ENCODE measurements at places on chromosomes 5 and 9.

- DNase-seq, result no peak
Observed at GRCh38 chr5:148075529-148075928, 11.7 kb downstream of the SPINK5 start.

DNA sequence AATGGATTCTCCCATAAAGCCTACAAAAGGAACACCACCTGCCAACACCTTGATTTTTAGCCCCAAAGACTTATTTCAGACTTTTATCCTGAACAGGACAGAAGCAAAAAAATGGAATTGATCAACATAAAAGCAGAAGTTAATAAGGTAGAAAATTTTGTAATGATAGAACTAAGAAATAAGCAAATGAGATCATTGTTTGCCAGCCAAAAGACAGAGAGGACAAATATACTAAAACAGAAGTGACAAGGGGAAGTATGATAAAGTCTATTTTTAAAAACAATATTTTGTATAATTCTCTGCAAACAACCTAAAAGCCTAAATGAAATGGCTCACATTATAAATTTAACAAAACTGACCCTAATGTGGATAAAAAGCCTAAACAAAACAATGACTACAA is 110.5 kb upstream of the PRSS3 start:
- DNase-seq, result no peak

DNA sequence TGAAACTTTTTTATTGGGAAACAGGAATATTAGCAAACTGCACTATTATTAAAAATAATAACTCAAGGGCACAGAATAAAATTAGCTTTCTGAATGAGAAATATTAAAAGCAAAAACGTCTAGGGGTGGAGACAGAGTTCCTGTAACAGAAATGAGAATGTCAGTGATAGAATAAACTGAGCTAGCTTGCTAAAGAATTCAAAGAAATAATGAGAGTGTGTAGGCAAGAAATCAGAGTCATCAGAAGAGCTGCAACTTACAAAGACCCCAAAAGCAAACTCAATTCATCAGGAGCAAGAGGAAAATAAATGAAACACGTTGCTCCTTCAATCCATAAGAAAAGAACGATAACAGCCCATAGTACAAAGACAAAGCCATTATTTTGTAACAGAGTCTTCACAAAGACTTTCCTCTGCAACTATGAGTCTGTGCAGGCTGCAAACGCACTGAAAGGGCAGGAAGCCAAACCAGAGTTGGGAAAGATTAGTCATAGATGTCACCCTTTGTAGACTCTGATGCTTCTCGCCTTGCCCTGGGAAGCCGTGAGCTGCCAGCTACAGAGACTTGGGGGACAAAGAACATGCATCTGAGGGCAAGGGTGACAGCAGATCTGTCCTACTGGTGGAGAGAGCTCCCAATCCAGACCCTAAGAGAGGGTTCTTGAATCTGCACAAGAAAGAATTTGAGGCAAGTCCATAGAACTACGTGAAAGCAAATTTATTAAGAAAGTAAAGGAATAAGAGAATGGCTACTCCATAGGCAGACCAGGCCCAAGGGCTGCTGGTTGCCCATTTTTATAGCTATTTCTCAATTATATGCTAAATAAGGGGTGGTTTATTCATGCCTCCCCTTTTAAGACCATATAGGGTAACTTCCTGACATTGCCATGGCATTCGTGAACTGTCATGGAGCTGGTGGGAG is 40.8 kb downstream of the SHC3 start:
- DNase-seq, result no peak

GRCh38 chr5:106019261-106019660 is 1651.5 kb downstream of the EFNA5 start:
- no peak for DNase-seq

- DNase-seq, result no peak
Observed at GRCh38 chr5:66875315-66875714, 279.1 kb downstream of the MAST4 start.

GRCh38 chr9:130498918-130499698 is 54.3 kb downstream of the ASS1 start:
- DNase-seq, result no peak

- DNase-seq, result no peak
Observed at GRCh38 chr5:135553688-135554462, 18.1 kb upstream of the NEUROG1 start.

DNA sequence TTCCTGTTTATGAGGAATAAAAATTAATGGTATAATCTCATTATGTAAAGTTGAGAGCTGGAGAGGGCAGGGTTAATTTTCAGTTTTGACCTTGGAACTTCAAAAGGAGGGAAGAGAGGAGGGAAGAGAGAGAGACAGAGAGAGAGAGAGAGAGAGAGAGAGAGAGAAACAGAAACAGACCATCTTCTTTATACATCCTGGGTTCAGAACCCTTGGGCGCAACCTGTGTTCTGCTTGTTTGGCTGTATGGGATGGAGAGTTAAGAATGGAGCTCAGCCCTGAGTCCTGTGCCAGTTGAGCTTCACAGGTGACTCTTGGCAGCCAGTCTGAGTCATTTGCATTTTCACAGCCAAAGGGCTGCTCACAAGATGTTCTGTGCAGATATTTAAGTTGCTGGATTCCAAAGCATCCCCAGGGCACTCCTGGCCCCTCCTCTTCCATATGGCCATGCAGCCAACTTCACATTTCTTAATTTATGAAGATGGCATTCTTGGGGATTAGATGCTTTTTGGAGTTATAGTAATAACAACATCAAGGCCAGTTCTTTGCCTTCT is 143.5 kb downstream of the CARTPT start:
- DNase-seq, result no peak

DNA sequence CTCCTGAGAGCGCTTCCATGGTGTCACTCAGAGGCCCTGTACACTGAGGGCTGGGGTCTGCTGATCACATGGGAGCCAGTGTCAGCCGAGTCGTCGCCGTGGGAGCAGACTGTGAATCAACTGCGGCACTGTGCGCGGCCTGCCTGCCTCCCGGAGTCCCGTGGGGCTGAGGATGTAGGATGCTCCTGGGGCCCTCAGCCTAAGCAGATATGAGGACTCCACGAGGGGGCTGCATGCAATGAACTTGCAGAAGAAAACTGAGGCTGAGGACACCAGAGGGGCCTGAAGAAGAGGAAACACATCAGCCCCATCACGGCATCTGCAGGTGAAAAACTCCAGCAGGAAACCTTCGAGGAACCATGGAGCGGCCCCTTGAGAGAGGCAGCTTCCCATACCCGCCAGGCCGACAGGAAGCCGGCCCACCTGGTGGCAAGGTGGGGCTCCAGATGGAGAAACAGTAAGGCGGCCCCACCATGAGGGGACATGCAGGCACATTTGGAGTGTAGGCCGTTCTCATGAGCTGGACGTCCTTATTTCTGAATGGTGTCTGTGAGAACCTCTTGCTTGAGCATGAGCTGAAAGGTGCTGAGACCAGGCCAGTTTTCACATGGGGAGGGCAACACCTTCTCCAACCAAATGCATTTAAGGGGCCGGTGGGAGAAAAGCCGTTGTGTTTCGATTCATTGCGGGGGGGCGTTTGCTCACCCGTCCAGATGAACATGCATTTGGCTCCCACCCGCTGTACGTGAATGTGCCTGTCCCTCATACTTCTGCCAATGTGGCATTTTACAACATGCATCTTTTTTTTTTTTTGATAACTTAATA is 35.2 kb upstream of the ADAMTS2 start:
- DNase-seq, result no peak

DNA sequence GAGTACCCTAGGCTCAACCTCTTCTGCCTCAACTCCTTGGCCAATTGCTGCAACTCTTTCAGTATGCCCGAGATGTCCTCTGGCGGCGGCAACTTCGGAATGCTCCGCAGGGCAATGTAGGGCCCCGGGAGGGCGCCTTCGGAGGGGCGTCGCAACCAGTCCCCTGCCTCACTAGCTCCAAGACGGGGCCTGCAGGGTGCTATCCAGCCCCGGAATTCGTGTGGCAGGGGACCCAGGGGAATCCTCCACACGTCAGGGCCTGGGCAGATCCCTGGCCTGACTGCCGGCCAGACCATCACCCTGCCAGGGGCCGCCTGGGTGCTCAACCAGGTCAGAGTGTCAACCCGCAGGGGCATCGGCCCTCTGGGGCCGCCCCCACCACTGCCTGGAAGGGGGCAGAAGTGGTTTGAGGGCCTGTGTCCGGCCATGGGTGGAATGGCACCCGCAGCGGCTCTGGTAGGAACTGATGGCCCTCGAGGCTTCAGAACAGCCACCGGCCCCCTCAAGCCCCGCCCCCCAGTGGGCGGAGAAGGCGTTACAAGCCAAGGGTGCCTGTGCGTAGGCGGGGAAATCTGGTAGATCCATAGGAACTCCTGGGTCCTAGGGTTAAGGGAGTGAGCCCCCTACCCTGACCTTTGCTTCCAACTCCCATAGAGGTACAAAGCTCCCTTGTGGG is at the start of gene POU5F2:
TSS of gene POU5F2 (minus strand) at position 465 of the 676 bp plus-strand sequence. CDS start at position 428, 37 bp downstream.
- DNase-seq, result no peak

- no peak for DNase-seq
Observed at GRCh38 chr9:14240537-14240936, 73.4 kb downstream of the NFIB start.

GRCh38 chr5:35938568-35939227 is at the start of gene CAPSL:
CAPSL (minus strand) TSS chr5:35938622; CDS start chr5:35921120, 17,502 bp downstream.
- no peak for DNase-seq

DNA sequence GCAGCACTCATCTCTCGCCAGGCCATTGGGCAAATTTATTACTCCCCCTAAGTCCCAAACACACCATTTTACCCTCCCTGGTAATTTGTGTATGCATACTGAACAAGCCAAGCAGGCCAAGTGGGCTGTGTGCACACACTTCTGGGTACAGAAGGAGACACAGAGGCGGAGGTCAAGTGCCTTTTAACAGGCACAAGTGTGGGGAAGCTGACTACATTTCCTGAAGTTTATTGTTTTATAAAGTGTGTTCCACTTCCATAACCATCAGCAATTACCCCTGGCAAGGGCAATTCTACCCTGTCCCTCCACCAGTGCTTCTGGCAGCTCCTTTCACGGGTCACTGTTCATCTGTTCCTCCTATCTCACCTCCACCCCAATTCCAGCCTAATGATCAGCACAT is 93.9 kb downstream of the SETX start:
- no peak for DNase-seq

- no peak for DNase-seq
Observed at GRCh38 chr5:10831419-10831818, 70.4 kb upstream of the DAP start.

GRCh38 chr5:157570531-157571200 is 4.9 kb downstream of the ADAM19 start:
- DNase-seq, result no peak

DNA sequence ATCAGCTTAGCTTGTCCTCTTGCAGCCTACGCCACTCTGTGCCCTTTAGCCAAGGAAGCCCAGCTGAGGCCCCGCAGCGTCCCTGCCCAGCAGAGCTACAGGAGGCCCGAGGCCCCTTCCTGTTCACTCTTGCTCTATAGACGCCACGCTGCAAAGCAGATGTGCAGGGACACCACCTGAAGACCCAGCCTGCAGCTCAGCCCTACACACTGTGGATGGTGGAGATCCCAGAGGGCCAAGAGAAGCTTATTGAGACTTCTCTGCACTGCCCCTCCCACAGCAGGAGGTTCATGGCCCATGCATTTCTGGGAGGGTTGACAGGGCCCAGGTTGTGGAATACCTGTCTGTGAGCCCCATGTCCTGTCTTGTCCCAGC is 33.6 kb downstream of the IRF1 start:
- no peak for DNase-seq

DNA sequence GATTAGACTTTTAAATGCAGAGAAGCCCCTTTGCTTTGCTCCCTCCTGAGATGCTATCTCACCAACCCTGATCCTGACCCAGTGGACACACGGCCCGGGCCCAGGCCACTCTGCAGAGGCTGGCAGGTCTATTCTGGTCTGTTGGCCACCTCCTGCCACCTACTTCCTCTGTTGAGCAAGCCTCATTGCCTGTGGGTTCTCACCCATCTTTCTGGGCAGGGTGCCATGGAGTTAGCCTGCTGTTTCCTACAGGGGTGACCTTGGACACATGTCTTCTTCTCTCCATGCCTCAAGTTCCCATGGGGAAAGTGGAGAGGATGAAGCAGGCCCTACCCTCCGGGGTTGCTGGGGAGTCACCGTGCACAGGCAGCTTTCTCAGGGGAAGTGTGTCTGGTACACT is 266.2 kb upstream of the IRX1 start:
- DNase-seq, result no peak

DNA sequence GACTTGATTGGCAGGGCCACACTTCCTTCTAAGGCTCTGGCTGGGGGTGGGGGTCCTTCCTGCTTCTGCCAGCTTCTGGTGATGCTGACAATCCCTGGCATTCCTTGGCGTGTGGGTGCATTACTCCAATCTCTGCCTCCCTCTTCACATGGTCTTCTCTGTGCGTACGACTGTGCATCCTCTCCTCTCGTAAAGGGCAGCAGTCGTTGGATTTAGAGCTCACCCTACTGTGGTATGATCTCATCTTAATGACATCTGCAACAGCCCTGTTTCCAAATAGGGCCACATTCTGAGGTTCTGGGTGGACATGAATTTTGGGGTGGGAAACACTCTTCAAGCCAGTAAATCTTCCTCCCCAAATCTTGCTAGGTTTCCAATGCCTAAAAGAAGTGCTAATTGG is 36.8 kb downstream of the ROPN1L start:
- no peak for DNase-seq

- DNase-seq, result no peak
Observed at GRCh38 chr9:70486127-70486526, 71.7 kb upstream of the KLF9 start.

DNA sequence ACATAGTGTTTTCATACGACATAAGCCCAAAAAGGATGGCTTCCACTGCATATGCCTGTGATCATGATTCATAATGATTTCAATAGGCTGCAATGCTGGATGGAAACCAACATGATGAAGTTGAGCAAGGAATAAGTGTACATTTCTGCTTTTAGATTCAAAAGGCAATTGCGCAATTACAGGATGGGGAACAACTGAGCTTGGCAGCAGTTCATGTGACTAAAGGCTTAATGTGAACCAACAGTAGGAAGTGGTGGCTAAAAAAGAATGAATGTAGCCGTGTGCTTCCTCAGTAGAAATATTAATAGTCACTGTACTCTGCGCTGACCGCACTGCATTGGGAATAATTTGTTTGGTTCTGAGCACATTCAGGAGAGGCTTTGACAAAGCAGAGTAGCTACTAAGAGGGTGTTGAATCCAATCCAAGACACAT is 51.2 kb downstream of the SLC1A3 start:
- no peak for DNase-seq

DNA sequence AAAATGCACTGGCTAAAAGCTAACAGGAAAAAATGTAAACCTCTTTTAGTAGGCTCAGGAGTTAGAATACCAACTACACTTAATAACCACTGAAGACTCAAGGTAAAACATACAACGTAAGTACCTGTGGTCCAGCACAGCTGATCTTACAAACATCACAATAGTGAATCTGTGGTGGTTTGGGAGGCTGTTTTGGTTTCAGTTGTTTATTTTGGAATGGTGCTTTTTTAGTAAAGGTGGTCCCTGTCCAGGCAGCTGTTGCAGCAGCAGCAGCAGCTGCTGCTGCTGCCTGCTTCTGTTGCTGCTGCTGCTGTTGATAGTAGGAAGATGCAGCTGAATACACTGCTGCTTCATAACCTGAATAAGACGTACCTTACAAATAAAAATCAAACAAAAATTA is 37.9 kb downstream of the ZFR start:
- no peak for DNase-seq

DNA sequence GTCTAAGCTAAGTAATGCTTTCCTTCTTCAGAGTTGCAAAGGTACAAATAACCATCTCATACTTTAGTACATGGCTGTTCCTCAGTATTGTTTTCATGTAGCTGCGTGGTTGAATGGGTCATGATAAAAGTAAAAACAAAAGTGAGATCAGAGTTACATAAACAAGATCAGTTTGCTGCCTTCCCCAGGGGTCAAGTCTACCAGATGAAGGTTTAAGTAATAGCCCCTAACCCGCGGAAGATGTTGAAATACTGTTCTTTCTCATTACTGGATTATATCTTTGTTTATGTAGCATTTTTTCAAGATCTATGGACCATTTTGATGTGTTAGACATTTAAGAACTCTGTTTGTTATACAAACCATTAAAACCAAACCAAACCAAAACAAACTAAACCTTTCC is 34.1 kb upstream of the ARRDC3 start:
- DNase-seq, result no peak
